ENCODE measurements at places on chromosomes 6 and 20.

- no peak for DNase-seq
These were observed 154.3 kb downstream of the IPCEF1 start for GRCh38 chr6:154202339-154202738.

- no peak for DNase-seq
These were observed 425.2 kb downstream of the CD83 start for GRCh38 chr6:14542670-14543366.

DNA sequence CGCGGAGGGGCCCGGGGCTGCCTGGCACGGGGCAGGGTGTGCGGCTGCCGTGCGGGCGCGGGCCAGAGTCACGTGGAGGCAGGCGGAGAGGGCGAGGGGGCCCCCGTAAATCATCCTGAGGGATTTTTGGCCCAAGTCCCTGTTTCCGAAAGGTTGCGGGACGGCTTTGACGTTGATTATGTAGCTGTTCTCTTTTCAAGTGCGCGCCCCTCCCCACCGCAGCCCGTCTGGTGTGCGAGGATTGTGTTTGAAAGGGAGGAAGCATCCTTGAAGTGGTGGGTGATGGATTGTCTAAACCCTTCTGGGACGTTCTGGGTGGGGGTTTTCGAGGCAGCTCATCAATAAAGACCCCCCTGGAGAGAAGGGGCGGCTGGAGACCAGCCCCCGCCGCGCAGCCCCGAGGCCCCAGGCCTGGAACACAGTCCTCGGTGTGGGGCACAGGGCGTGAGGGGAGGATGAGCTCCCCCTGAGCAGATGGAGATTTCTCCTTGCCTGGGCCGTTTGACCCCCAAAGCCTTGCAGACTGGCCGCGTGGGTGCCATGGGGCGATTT is 7.0 kb upstream of the FOXF2 start:
- no peak for DNase-seq

- no peak for DNase-seq
These were observed 4.8 kb downstream of the CDH4 start for GRCh38 chr20:61256824-61257223.

DNA sequence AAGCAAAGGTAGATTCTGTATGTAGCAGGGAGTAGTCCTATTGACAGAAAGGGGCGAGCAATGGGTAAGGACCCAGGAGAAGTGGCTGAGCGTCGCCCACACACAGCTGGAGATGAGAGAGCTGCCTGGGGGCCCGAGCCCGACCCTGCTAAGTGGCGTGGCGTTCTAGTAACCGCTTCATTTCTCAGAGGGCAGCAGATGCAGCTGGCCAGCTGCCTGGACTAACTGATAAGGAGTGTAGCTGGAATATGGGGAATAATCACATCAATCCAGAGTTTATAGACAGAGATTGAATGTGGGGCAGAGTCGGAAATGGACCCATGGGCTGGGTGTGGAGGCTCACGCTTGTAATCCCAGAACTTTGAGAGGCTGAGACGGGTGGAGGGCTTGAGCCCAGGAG is 64.4 kb downstream of the EZR start:
- no peak for DNase-seq

DNA sequence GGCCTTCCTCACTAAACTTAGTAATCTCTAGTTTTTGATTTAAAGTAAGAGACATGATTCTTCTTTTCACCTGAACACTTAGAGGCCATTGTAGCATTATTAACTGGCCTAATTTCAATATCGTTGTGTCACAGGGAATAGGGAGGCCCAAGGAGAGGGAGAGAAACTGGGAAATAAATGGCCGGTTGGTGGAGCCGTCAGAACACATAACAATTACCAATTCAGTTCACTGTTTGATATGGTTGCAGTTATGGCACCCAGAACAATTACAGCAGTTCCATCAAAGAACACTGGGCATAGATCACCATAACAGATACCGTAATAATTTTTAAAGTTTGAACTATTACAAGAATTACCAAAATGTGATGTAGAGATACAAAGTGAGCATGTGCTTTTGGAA is 9.1 kb upstream of the GLYATL3 start:
- DNase-seq, result no peak

Data from SHP77 treated with DMSO at 0.1 percent for 48 hours (cell line).